CD4-positive, alpha-beta T cell treated with Interleukin-17A for 4 hours (primary cell): ENCODE measurements at places on chromosomes 7 and 10.

GRCh38 chr10:43708262-43708661 is 59.6 kb upstream of the ZNF32 start:
- no peak for DNase-seq

DNA sequence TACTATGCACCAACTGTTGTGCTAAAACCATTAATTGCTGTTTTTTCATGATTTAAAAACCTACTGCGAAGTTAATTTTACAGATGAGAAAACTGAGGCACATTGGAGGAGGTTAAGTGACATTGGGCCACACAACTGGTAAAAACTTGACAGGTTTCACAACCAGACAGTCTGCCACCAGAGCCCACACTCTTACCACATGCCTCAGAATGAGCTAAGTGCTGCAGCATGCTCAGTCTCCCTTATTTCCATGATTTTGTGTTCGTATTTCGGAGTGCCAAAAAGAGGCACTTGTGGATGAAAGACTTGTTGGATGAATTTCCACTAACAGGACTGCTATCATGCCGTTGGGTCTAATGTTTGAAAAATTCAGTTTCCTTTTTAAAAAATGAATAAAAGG is 77.4 kb downstream of the PCLO start:
- DNase-seq: no peak

DNA sequence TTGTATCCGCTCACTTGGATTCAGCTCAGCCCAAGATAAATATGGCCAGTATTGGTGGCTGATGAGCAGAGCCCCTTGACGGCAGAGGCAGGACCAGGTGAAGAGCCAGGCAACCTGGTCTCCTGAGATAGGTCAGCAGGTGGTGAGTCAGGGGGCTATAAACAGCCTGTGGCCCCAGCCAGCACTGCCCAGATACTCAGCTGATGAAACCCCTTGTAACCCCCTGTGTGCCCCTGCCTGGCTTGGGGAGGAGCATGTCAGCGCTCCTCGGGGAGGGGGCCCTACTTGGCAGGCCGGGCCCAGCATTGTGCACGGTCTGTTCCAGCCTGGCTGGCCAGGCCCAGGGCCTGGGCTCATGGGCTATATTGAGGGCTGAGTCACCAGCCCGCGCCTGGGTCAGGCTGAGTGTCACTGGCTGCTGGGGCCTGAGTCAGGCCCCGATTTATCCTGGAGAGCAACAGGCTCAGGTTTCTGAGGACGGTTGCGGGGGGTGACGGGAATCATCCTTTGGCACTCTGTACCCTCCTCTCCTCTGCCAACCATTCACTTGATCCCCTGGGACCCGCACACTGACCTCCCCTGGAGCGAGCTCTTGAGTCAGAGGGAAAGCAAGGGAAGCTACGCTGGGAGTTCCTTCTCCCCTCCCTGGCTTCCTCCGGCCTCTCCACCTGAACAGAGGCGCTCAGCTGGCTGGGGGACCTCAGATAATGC is 2.8 kb upstream of the FLNC start:
- DNase-seq: no peak

GRCh38 chr7:69676247-69676646 is 78.0 kb downstream of the AUTS2 start:
- no peak for DNase-seq

DNA sequence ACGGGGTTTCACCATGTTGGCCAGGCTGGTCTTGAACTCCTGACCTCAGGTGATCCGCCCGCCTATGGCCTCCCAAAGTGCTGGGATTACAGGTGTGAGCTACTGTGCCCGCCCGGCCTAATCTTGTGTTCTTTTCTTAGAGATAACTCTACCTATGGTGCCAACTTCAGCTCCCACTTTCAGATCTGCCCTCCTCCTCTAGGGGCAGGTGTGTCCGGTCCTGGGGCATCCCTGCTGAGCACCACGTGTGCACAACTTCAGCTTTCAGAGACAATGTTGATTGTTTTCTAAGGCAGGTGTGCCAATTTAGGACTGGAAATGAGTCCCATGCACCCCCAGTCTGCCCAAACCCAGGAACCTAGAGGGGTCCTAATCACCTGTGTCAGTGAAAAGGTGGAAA is 18.5 kb upstream of the FXYD4 start:
- DNase-seq: no peak

- DNase-seq: peak; percentile 2
Observed at GRCh38 chr7:124480036-124480820, 285.4 kb downstream of the GPR37 start.

- DNase-seq: no peak
Observed at GRCh38 chr7:26195867-26196657, 4.5 kb downstream of the HNRNPA2B1 start.

DNA sequence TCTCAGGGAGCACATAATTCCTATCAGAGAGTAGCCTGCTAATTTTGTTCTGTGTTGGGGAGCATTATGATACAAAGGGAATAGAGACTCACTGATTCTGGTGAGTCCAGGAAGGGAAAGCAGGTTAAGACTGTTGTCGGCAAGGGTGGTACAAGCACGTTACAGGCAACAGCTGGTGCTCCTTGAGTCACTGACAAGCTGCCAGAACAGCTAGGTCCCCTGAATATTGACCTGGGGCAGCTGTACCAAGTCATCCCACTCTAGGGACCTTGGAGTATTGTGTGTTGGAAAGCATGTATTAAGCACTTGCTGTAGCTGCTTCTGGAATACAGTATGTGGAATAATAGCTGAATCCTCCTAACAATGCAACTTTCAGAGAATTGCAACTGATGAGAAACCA is 37.0 kb upstream of the GLCCI1 start:
- no peak for DNase-seq

- DNase-seq: no peak
Observed at GRCh38 chr7:147524726-147525250, 1065.8 kb upstream of the C7orf33 start.

- no peak for DNase-seq
Observed at GRCh38 chr7:98174334-98175259, 36.6 kb upstream of the BHLHA15 start.

DNA sequence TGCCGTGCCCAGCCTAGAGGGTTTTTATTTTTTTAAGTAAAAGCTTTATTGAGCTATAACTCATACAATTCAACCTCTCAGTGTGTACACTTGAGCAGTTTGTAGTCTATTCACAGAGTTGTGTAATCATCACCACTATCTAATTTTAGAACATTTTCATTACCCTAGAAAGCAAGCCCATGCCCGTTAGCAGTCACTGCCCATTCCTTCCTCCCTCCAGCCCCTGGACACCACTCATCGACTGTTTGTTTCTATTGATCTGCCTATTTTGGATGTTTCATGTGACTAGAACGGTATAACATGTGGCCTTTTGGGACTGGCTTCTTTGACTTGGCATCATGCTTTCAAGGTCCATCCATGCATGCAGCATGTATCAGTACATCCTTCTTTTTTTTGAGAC is 25.7 kb upstream of the SEC61A2 start:
- no peak for DNase-seq

DNA sequence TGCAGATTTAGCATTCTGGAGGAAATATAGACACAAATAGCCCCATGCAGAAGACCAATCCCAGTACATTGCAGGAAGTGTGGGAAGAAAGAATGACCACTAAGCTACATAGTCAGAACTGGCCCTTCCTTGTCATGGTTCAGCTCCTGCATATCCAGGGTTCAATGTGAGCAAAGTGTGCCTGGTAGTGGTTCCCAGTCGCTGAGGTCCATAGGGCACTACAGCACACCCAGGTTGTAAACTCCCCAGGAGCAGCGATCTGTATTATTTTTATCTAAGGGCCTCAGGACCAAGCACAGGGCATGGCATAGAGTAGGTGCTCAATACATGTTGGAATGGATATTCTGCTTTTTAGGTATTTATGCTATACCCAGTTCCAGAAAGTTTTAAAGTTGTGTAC is 114.4 kb downstream of the RTKN2 start:
- no peak for DNase-seq

GRCh38 chr7:152931633-152932032 is 172.1 kb downstream of the ACTR3B start:
- DNase-seq: no peak

DNA sequence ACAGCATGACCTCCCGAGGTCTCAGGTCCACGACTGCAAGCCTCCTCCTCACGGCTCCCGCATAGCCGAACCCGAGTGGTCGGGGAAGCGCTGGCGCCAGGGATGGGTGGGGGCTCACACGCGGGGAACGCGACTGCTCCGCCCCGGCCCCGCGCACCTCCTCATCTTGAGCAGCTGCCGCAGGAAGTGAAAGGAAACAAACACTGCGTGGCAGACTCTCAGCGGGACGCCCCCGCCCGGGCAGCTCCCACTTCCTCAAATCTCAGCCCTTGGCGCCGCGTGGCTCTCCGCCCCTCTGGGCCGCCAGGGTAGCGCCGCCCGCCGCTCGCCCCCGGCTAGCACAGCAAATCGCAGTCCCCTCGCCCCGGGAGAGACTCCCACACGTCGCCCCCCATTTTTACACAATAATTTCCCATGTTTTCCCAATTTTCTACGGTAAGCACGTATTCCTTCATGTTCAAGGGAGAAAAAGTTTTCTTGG is at the start of gene TMEM243:
Gene TMEM243 (minus strand): TSS at position 188 of the 481 bp plus-strand sequence. CDS start 229 bp downstream, outside the sequence.
- peak; percentile 87 for DNase-seq

GRCh38 chr7:7146837-7147236 is 35.5 kb upstream of the C1GALT1 start:
- no peak for DNase-seq

DNA sequence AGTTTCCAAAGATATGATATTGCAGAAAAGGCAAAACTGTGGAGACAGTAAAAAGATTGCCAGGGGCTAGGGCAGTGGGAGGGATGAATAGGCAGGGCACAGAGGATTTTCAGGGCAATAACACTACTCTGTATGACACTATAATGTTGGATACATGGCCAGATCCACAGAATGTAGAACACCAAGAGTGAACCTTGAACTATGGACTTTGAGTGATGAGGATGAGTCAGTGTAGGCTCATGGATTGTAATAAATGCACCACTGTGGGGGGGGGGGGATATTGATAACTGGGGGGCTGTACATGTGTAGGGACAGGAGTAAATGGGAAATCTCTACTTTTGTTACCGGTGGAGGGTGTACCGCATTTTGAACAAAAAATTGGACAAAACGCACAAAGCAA is 77.4 kb downstream of the ALOX5 start:
- DNase-seq: no peak

DNA sequence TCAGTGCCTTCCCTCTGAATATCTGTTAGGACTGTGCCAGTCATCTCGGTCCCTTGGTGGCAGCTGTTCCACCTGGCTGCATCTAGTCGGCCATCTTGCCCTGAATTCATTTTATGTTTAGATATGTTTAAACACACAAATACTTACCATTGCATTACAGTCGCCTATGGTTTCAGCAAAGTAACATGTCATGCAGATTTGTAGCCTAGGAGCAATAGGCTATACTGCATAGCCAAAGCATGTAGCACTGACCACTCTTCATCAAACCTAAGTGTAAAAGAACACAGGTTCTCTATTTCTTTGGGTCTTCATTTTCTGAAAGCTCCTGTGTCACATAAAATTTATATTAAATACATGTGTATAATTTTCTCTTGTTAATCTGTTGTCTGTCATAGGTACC is 118.9 kb upstream of the THSD7A start:
- no peak for DNase-seq

DNA sequence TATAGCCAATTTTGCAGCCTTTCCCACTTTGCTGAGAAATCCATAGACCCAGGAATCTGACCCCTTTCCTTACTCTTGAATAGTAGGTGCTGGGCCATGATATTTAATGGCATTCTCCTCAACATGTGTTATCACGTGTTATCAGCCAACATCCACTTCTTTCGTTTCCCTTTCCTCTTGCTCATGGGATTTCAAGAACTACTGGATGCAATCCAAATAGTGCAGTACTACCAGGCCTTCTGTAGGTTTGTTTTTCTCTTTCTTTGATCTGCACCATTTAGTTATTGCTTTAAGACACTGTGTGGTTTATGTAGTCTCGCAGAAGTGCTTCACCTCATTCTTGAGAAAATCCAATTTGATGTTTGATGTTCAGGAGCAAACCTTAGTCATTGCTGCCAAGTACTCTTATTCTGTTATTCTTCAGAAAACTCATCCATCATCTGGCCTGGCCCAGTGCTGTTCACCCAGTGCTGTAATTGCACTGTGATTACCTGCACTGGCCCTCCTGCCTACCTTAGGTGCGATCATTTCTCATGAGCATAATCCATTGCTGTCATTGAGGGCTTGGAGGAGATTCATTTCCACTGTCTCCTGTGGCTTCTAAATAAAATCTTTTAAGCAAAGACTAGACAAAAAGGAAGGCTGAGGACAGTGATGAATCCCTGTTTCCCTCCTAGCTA is 315.3 kb downstream of the BMPER start:
- no peak for DNase-seq

- no peak for DNase-seq
Observed at GRCh38 chr10:77973276-77973675, 46.7 kb upstream of the DLG5 start.

GRCh38 chr7:18177815-18178660 is 150.4 kb upstream of the PRPS1L1 start:
- no peak for DNase-seq

GRCh38 chr10:58672845-58673244 is 160.2 kb downstream of the BICC1 start:
- no peak for DNase-seq

- no peak for DNase-seq
Observed at GRCh38 chr7:68718097-68718551, 880.2 kb upstream of the AUTS2 start.

DNA sequence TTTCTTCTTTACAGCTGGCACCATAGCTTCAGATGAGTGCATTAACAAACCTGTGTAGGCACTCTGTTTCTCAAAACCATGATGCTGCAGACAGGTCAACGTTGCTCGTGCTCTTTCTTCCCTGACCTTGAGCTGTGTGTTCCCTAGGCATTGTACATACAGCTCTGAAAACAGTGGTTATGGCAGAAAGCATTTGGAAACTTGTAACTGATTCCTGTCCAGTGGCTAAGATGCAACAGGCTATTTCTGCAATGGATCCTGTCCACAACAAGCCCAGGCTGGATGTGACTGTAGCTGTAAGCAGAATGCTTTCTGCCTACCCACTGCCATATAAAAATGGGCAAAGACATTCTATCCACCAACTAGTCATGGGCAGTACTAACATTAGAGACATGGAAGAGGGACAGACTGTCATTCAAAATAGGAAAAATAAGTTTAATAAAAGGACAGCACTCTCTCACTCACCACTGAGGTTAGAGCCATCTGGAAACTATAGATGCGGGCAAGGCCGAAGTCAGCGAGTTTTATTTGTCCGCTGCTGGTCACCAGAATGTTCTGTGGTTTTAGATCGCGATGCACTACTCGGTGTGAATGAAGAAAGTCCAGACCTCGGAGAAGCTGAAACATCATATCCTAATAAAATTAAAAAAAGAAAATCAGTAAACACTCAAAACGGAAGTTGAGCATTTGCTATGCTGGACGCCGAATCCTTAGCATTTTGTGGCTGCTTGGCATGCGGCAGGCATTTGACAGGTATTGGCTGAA is 111.0 kb downstream of the CDK6 start:
- DNase-seq: no peak
